ENCODE measurements at places on chromosomes 7 and 10.

GRCh38 chr10:82661701-82662100, 786.7 kb downstream of the NRG3 start:
- no peak for DNase-seq

GRCh38 chr10:112637901-112638300, 190.9 kb downstream of the VTI1A start:
- DNase-seq, result no peak

DNA sequence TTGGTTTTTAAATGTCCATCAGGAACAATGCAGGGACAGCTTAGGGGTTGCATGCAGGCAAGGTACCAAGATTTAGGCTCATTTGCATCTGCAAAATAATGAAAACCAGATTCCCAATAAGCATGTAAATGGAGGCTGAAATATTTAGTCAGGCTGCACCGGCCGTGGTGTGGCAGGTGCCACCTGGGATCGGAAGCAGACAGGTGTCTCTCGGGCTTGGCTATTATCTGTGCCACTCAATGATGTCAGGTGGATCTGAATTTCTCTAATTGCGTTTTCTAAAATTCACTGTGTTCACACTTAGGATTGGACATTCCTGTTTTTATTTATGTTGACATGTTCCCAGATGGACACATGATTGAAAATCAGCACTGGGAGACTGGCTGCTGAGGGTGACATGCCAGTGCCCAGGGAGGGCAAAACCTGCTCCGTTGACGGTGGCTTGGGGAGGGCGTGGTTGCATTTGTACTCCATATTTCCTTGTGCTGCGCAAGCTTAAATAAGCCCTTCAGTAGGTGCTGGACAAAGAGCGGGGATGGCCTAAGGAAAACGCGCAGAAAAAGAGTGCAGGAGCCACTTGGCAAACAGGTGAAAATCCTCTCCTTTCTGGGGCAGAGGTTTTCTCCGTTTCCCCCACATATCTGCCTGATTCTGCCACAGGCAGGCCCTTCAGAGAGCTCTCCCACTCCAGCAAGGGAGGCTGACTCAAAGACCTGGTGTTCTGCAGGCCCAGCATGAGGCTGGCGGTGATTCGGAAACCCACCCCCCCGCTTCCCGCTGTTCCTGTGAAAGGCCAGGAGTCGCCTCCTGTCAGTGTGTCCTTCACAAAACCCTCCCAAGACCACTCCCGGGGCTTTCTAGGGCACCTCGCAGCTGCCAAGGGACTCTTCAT, 142.5 kb downstream of the WDR37 start:
- no peak for DNase-seq

DNA sequence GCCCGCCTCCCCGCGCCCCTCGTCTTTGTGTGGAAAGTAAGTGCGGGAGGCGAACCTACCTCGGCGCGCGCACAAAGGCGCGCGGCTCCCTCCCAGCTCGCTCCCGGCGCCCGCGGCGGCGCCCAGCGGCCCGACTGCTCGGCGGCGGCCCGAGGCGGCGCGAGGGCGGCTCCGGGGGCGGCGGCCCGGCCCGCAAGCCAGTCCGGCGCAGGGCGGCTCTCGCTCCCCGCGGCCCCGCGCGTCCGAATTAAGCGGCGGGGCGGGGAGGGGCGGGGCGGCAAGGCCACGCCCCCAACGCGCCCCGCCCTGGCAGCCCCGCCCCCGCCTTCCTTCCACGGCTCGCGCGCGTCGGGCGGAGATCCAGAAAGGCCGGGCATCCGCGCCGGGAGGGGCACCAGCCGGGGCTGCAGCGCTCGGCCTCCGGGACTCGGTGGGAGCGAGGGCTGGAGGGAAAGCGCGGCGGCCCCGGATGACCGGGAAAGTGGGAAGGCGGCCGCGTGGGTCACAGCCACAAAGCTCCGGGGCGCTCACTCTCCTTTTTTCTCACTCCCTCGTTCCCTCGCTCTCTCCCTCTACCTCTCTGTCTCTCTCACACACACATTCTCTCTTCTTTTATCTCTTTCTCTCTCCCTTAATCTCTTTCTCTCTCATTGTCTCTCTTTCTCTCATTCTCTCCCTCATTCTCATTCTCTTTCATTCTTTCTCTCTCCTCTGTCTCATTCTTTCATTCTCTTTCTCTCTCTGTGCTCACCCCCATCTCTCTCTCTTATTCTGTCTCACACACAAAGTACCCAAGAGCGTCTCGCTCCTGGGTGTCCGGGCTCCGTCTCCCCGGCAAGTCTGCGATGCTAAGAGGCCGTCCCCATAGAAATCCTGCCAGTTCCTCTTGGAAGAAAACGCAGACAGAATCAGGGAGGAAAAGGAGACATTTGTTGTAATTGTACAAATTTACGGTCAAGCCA, 170.2 kb downstream of the FAM107B start:
- DNase-seq, result peak; percentile 66

- no peak for DNase-seq
Observed at GRCh38 chr7:48049850-48050249, 14.5 kb downstream of the C7orf57 start.

- DNase-seq, result no peak
Observed at GRCh38 chr10:47048526-47048905, 137.3 kb downstream of the PTPN20 start.
